ENCODE measurements at places on chromosomes 6 and 20.
A peak's percentile ranks its signal among the peaks of the same experiment; 100 is the strongest.

DNA sequence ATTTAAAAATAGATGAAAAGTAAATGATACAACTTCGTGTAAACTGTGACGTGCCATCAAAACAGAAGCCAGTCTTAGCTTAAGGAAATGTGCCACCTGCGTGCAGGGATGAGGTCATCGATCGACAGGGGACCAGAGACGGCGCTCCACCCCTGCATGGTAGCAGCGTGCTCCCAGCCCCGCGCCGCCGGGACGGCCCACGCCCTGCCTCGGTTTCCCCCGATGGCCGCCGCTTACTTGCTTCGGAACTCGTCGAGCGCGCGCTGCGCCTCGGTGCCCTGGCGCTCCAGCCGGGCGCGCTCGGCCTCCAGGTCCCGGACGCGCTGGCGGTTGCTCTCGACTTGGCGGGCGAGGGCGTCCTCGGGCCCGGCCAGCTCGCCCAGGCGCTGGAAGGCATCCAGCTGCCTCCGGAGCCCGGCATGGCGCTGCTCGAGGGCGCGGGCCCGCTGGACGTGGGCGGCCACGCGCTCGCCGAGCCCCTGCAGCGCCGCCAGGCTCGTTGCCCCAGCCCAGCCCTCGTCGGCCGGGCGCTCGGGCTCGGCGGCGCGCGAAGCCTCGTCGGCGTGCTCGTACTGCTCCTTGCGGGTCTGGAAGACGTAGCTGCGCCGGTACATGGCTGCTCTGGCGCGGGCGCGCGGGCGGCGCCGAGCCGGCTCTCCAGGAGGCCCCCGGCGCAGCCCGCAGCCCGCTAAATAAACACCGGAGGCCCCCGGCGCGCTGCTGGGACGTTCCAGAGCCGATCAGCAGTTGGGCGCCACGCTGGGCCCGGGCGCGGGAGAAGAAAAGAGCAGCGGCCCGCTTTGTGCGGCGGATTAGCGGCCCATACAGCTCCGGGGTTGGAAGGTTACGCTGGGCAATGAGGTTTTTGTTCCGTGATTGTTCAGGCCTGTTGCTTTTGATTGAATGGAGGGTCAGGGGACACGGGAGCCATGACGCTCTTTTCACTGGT lies at the start of gene BFSP1:
Gene BFSP1, minus strand, starts transcription at position 664 of the 949 bp plus-strand sequence. Its CDS starts 50 bp downstream, at position 614.
- DNase-seq = peak; percentile 19

DNA sequence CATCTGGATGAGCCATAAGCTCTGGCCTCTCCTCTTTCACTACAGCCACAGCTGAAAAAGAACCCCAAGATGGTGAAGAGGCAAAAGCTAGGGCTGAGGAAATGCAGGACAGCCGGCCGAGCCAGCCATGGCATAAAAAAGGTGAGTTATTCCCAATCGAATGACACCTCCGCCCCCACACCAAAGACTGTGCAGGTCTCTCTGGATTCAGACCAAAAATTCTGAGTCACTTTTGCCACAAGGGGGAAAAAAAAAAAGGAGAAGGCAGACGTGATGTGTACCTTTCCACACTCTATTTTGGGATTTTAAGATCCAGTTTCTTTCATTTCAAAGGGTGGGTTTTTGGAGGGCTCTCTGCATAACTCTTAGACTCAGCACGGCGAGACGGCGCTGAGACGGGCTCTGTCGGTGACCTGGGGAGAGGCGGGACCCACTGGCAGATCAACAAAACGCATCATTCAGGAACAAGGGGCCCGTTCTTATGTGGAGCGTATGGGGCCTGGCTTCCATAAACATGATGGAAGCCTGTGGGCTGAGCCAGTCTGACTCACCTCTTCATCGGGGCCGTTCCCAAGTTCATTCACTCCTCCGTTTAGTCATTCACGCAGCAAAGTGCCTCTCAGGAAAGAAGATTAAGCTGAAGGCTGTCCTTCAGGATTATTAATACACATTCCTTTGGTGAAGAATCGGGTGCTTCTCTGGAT lies 54.8 kb downstream of the NFATC2 start:
- no peak for DNase-seq

DNA sequence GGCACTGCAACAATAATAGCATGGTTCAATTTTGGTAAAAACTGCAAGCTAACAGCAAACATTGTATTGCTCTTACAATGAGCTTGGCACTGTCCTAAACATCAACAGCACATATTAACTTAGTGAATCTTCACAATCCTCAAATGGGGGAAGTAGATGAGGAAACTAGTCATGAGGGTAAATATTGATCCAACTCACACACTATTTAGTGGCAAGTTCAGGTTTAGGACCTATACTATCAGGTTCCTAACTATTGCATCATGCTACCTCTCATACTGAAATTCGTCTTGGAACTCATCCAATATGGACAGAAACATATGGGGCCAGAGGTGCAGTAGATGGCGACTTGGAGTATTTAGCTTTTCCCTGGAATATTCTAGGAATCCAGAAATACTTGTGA lies 34.2 kb downstream of the FKBP1C start:
- DNase-seq = no peak

DNA sequence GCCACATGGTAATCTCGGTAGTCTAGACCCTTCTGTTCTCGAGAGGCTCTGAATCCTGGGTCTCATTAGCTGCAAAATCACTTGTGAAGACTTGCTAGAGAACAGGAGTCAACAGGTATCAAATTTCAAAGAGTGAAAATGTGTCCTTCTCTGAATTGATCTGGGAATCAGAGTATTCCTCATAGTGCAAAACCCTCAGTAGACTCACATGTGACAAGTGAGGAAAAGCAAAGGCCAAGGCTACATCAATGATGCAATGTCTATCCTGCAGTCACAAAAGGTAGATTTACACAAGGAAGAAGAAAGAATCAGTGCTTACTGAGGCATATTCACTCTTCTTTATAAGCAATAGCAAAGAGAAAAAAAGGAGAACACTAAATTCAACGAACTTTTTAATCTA lies 1220.0 kb upstream of the GJE1 start:
- no peak for DNase-seq

- DNase-seq = no peak
Observed at GRCh38 chr20:47897461-47897860, 112.2 kb upstream of the SULF2 start.

DNA sequence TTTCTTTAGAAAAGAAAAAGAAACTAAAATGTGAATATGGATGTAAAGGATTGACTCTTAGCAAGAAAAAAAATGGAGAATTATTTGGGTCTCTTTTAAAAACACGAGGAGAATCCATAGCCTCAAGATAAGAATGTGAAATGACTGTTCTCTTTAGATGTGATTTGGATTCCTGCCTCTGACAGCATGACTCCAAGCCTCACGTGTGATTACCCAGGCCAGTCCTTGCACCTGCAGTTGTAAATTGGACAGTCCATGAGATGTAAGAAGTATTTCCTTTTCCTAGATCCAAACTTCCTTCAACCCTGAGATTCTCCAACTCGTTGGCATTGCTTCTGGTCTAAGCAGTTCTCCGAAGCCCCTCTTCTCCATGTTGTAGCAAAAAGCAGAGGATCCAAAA lies 31.9 kb downstream of the SLC2A12 start:
- no peak for DNase-seq

DNA sequence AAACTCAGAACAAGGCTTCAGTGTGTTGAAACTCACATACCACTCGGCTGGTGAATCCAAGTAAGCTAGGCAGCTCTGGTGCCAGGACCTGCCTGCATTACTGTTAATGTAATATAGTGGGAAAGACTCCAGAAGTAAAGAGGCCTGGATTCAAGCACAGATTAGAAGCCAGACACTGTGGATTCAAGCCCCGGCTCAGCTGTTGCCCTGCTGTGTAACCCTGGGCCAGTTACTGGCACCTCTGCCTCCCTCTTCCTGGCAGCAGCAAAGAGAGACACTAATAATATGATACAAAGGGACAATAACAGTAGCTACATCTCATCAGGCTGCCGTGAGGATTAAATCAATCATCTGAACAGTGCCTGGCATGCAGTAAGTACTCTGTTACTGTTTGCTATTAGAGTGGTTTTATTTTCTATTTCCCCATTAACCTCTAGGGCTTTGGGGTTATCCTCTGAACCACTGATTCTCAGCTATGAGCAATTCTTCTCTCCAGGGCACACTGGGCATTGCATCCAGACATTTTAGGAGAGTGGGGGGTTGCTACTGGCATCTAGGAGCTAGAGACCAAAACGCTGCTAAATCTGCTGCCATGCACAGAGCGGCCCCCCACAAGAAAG lies 92.9 kb downstream of the ZMYND8 start:
- DNase-seq = no peak

DNA sequence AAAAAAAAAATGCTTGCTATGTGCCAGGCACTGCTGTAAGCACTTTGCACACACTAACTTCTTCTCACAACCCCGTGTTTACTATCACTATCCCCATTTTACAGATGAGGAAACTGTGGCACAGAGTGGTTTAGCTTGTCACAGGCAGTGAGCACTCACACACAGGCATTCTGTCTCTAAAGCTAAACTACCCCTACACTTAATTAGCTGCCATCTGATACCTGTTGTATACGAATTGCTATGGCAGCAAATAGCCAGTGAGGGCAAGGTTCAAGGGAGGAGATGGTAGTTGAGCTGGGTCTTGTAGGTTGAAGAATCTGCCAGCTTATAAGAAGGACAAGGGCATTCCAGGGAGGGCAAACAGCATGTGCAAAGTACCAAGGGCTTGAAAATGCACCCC lies 5.2 kb downstream of the TNNC2 start:
- DNase-seq = no peak

DNA sequence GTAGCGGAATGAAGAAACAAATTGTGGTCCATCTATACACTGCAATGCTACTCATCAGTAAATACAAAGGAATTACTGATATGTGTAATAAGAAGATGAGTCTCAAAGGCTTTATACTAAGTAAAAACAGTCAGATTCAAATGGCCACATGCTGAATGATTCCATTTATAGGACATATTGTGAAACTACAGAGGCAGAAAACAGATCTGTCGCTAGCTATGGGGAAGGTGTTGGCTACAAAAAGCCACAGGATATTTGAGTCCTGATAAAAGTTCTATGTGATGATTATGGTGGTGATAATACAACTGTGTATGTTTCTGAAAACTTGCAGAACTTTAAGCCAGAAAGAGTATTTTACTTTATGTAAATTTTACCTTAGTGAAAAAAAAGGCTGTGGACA lies 313.2 kb downstream of the HDGFL1 start:
- DNase-seq = no peak

GRCh38 chr6:42251911-42252637 lies 34.4 kb upstream of the MRPS10 start:
- no peak for DNase-seq

DNA sequence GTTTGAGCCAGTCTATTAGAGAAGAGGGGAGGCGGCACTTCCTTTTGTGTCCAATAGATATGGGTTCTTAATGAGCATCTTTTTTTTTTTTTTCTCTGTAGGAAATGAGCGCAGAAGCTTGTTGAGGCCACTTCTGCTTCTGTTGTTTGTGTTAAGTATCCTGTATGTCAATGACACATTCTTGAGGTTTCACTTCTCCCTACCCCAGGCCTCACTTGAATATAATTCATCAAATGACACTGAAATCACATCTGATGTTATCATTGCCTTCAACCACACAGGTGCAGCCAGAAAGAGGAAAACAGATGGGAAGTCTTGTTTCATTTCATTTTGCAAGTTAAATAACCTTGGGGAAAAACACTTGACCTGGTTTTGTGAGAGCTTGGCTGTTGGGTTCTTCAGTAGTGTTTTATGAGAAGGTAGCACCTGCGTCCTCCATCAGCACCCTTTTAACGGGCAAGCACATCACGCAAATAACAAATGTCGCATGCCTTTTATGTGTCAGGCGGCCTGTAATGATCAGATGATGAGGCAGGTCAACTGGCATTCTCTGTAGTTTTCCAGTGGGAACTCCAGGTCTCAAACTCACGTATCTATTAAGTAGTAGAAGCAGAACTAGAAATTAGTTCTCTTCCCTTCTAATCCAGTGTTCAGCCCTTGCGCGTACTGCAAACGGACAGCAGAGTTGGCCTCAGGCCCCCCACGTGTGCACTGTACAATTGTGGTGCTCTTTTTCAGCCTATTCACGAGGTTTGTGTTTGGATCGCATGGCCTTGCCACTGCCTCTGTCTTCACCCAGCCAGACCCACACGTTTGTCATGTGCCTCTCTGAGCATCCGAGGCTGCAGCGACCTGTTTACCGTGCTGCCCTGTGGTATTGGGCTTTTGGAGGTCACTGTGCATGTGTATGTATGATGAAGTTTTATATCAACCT lies 23.5 kb downstream of the PLEKHG1 start:
- peak; percentile 33 for DNase-seq

DNA sequence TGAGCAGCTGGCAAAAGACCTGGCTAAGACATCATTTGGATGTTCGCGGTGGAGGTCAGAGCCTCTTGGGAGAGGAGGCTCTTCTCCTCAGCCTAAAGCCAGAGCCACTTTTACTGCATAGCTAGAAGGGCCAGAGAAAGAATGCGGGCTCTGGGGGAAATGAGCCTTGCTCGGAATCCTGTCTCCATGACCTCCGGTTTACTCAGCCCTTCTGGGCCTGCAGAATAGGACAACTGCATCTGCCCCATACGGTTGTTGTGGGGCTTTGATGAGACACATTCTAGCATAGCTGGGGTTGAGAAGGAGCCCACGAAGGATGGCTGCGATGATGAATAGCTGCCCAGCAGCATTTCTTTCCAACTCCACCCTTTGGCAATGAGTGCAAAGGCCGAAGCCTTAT lies 115.0 kb upstream of the SLC22A23 start:
- no peak for DNase-seq

- peak; percentile 51 for DNase-seq
Observed at GRCh38 chr20:57654363-57654997, 34.3 kb upstream of the ZBP1 start.

GRCh38 chr6:31143148-31143547 lies 4.3 kb upstream of the PSORS1C2 start:
- DNase-seq = no peak
